NCI-H524 (cell line): ENCODE measurements at places on chromosomes 2 and 18.

DNA sequence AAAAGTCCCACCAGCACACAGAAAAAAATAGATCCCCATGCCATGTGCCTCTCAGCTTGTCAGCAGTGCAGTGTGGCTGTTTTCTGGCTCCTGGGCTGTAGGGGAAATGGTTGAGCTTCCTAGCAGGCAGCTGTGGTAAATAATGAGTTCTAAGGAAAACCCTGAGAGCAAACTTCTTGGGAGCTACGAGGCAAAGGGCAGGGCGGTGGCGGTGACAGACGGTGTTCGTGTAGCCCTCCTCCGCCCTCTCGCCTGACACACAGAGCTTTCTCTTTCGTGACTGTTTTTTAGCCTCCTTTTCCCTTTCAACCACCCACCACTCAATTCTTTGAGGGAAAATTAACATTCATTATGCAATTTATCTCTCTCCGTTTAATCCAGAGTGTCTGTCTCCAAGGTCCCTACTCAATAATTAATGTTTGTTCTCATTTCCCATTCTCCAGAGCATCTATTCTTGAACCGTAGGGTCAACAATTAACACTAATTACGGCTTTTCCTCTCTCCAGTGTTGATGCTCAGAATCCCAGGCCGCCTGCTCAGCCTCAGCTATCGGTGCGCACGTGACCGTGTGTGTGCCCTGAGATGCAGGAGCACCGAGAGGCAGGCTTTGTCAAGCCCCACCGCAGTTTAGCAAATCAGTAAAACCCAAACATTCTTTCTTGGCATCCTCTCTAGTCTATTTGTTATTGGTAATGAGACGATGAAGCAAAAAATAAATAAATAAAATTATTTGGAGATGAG is 50.1 kb downstream of the KIAA2012 start:
- no peak for DNase-seq

GRCh38 chr18:57150828-57151227 is 3.9 kb downstream of the BOD1L2 start:
- peak; percentile 33 for DNase-seq

GRCh38 chr2:65137197-65137775 is 7.4 kb upstream of the RAB1A start:
- no peak for DNase-seq

DNA sequence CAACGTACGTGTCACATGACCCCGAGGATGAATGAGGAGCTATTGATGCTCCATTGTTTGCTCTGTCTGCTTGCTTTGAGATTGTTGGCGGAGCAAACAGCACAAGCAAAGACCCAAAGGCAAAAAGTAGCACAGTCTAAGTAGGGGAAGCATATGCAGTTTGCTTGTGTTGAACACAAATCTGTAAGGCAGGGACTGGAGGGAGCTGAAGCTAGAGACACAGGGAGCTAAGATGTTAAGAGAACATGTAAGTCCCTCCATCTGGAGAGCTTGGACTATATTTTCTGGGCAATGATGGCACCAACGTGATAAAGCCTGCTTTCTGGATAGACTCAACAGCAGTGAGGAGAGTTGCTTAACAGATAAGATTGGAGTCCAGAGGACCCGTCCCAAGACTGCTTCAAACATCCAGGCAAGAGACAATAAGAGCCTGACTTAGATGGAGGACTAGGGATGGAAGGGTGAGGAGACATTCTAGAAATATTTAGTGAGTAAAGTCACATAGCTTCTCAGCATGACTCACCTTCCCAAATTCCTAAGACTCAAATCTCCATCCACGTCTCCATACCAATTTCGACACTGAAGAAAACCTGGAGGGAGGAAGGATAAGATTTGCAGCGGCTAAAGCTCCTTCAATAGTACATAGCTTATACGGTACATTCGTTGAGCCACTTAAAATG is 88.1 kb upstream of the KLF7 start:
- DNase-seq = no peak

- DNase-seq = no peak
Observed at GRCh38 chr18:58894930-58895329, 30.3 kb downstream of the ZNF532 start.

DNA sequence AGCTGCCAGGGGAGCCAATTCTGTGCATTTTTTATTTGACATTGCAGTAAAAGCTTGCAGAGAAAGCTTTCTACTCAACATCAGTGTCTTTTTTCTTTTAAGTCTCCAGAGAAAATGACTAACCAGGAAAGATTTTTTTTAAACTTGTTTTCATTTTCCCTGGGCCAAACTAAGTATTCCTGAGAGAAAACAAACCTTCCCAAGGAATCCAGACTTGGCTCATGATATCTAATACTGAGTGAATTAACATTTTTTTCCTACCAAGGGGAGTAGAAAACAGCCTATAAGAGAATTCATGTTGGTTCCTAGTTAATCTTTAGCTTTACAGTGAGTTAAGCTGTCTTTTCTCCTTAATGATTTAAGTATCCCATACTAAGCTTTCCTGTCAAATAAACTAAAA is 46.7 kb downstream of the DAPL1 start:
- no peak for DNase-seq

GRCh38 chr2:196534495-196534894 is 105.0 kb upstream of the CCDC150 start:
- no peak for DNase-seq

GRCh38 chr2:88027697-88028389 is 11.5 kb upstream of the RNU2-63P start:
- no peak for DNase-seq

DNA sequence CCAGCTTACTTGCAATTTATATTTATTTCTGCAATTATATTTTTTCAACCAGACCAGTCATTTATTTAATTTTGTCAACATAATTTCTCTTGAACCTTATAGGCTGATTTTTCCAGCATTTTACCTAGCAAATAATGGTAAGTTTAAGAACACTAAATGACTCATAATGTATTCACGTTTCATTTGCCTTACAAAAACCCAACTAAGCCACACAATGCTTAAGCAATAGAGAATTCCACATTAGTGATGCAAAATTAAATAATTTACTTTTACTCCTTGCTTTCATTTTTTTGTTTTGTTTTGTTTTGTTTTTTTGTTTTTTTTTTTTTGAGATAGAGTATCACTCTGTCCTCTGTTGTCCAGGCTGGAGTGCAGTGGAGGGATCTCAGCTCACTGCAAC is 110.4 kb upstream of the VRK2 start:
- DNase-seq = no peak

DNA sequence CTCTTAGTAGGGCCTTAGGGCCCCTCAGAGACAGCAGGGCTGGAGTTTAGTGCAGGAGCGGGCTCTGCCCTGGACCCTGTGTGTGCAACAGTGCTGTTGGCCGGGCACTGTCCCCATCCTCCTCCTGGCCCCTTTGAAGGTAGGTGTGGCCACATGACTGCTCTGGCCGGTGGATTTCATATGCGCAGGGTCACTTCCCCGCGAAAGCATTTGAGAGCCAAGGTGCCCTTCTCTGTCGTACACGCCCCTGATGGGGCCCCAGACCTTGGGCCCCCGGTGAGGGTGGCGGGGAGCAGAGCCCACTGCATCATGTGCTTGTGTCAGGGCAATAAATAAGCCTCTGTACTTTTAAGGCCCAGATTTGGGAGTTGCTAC is 15.5 kb downstream of the TMEM177 start:
- DNase-seq = no peak

DNA sequence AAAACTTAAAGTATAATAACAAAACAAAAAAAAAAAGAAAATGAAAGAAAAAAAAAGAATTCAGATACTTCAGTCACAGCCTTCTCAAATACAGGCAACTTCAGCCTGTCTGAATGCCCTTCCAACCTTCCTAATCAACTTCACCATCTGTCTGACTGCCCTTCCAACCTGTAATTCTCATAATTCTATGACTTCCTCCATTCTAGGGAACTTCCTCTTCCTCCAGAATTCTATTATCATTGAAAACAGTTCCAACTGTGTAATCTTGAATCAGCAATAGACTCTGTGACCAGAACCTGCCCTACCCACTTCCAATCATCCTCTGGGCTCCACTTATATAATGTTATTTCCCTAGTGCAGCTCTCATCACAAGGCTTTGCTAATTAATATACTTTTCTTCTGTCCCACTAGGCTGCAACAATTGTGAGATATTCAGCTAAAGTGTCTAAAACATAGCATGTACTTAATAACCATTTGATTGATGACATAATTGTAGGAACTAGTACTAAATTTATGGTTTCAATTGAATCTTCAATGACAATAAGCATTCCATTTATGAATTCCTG is 127.3 kb downstream of the UPP2 start:
- DNase-seq = no peak

DNA sequence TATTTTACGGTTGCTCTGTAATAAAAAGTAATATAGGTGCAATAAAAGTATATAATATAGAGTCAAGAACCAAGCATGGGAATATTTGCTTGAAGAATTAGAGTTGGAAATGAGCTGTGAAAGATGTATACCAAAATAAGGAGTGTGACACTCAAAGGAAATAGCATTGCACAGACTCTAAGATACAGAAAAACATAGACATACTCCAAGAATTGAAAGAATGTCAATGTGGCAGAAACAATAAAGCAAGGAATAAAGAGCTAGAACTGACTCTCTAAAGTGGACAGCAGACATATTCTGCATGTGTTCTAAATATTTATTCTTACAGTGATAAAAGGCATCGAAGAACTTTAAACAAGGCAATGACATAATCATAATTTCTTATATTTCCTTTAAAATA is 561.1 kb upstream of the SETBP1 start:
- no peak for DNase-seq

- DNase-seq = no peak
Observed at GRCh38 chr2:30264274-30264673, 32.9 kb downstream of the LBH start.

DNA sequence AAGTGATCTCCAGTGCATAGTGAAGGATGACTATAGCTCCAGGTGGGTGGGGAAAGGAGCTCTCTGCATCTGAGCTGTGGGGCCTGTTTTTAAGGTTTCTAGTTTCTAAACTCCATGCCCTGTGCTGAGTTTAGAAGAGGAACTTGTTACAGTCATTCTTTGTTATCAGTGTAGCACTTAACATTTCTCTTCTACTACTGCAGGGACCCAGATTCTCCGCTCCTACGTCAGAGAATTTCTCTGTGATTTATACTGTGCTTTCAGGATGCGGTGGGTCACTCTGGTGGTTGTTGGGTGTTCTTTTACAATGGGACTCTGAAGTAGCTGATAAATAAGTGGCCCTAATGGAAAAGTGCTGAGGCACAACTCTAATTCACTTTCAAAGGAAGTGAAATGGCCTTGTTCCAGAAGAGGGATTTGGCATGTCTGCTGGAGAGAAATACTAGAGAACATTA is 122.0 kb downstream of the WDSUB1 start:
- DNase-seq = no peak
